Choroid plexus epithelial cell (primary cell): ENCODE measurements at places on chromosomes 5 and 9.

- no peak for DNase-seq
These were observed 5.1 kb upstream of the ELAVL2 start for GRCh38 chr9:23830929-23831730.

GRCh38 chr9:125749287-125749935 lies 2.2 kb downstream of the PBX3 start:
- DNase-seq: no peak

DNA sequence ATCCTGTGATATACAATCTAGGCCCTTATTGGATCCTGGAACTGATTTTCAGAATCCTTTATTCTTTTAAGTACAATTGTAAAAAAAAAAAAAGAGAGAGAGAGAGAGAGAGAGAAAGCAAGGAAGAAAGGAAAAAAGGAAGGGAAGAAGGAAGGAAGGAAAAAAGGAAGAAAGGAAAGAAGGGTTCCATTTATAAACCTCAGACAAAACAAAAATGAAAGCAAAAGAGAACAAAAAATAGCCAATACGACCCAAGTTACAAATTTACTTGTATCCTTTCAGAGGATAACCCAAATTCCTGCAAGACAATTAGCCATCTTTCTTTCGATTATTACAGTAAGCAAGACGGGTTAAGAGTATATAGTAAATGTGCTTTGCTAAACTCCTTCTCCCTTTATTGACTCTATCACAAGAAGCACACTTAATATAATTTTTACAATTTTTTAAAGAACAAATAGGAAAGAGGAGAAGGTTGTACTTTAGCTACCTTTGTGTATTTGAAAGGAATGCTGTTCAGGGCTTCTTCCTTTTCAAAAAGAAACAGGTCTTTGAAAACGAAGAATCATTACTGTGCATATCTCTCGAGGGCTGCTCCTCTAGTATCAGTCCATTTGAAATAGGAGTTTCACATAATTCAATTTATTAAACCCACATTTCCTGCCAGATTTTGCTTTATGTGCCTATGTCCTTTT lies 543.3 kb downstream of the RAB3C start:
- peak; percentile 26 for DNase-seq

GRCh38 chr5:83118471-83118870 lies 41.1 kb downstream of the XRCC4 start:
- no peak for DNase-seq

- DNase-seq: peak; percentile 51
These were observed 84.4 kb downstream of the CNTLN start for GRCh38 chr9:17219261-17219660.

DNA sequence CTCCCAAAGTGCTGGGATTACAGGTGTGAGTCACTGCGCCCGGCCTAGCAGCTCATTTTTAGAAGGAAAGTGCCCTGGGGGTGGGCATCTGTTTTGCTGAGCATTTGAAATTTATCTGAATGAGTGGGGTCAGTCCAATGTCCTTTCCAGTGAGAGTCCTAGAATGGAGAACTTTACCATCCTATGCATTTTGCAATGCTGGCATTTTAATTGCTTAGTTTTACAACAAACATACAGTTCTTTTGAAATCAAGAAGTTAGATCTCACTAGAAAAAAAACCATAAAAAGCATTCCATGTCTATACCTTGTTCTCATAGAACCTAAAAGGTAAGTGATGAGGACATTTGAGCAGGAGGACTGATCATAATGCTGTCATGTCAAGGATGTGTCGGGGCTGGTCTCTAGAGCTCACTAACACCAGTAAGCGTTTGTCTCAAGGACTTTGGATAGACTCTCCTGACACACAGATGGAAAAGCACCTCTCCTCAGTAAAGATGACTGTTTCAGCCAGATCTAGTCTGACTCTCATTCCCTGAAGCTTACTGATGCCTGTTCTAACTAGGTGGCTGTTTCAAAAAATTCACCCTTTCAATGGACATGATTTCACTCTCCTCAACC lies 83.9 kb downstream of the DCP2 start:
- no peak for DNase-seq

GRCh38 chr9:125603478-125604021 lies 103.5 kb downstream of the MAPKAP1 start:
- no peak for DNase-seq

- DNase-seq: no peak
These were observed 148.0 kb downstream of the BRINP1 start for GRCh38 chr9:119221276-119221675.

- no peak for DNase-seq
These were observed 208.9 kb downstream of the PBX3 start for GRCh38 chr9:125956102-125956501.

GRCh38 chr5:145345511-145346287 lies 489.4 kb downstream of the PRELID2 start:
- peak; percentile 68 for DNase-seq

DNA sequence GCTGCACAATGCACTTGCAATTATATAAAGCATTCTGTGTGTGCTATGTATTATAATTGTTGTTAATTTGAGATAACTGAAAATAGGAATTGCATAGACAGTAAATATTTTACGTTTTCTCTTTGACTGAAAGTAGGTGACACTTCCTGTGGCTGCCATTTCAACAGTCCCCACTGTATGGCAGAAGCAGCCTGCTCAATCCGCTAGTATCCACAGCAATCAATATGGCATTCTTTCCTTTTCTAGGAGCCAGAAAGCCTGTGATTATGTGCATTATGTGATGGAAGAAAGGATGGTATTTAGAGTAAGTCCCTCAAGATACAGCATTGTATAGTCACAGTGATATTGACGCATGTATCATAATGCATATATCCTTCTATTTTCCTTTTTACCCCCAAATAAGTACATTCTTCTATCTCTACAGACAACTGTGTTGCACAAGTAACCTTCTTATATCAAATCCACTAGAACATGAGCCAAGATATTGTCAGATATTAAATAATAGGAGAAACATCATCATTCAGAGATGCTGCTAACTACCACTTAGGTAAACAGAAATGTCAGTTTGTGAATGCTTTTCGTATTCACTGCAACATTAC lies 59.7 kb downstream of the CARTPT start:
- peak; percentile 32 for DNase-seq

DNA sequence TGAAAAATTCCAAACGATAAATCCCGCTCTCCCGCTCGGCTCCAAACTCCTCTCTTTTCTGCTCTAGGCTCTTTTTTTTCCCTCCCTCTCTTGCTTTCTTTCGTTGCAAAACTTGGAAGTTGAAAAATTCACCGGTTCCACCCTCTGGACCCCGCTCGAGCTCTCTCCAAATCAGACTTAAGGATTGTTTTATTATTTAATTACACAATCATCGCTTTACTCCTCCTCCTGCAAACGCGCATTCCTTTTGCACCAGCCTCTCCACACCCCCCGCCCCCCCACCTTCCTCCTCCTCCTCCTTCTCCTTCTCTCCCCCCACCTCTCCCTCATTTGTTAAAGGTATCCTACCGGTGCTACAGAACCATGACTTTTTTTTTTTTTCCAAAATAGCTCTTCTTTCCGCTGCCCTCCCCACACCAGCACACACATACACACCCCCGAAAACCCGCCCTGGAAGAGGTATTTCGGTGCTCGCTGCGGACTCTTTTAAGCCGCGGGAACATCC lies 535 bp upstream of the NFIB start:
- DNase-seq: peak; percentile 96

- DNase-seq: no peak
These were observed 232.3 kb downstream of the FANCC start for GRCh38 chr9:95085036-95085770.

- DNase-seq: no peak
These were observed 175.0 kb downstream of the SSBP2 start for GRCh38 chr5:81575924-81576323.

DNA sequence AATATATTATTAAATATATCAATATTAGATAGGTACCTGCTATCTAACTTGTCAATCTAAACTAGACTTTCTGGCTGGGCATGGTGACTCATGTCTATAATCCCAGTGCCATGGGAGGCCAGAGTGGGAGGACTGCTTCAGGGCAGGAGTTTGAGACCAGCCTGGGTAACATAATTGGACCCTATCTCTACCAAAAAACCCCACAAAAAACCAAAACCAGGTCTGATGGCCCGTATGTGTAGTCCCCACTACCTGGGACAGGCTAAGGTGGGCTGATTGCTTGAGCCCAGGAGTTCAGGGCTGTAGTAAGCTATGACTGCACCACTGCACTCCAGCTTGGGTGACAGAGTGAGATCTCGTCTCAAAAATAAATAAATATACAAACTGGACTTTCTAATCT lies 55.0 kb downstream of the PJA2 start:
- no peak for DNase-seq

- no peak for DNase-seq
These were observed 114.2 kb downstream of the IRX1 start for GRCh38 chr5:3709717-3710348.

DNA sequence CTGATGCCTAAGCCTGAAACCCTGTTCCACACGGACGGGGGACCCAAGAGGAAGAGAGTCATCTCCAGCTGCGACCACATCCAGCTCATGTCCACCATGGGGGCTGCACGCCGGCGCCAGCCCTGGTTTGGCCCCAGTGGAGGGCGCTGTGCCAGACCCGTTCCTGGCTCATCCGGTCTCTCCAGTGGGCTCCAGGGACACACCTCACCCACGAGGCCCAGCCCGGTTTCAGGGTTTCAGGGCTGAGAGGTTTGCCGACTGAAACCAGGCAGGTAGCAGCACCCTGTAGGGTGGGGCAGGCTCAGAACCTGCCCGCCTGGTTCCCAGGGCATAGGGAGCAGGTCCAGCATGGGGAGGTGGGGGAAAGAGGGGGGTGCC lies 71.4 kb upstream of the STXBP1 start:
- DNase-seq: no peak

GRCh38 chr9:13963005-13963653 lies 350.8 kb downstream of the NFIB start:
- DNase-seq: no peak

DNA sequence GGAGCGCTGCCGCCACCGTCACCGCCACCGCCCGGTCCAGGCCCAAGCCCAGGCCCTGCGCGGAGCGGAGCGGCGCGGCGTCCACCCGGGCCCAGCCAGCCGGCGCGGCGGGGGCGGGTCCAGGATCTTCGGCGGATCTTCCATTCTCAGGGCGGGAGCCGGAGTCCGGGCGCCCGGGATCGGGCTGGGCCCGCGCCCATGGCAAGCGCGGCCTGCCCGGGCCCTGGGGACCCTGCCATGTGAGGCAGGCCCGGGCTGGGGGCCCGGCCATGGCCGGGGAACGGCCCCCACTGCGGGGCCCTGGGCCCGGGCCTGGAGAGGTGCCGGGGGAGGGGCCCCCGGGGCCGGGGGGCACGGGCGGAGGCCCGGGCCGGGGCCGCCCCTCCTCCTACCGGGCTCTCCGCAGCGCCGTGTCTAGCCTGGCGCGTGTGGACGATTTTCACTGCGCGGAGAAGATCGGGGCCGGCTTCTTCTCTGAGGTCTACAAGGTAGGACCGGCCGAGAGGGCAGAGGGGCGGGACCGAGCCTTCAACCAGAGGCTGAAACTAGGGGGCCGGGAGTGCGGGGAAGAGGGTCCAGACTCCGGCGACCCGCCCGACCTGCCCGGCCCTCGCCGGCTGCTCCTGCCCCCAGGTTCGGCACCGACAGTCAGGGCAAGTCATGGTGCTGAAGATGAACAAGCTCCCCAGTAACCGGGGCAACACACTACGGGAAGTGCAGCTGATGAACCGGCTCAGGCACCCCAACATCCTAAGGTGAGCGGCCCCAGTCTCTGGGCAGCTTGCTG lies 482 bp downstream of the TESK1 start:
- DNase-seq: peak; percentile 9

DNA sequence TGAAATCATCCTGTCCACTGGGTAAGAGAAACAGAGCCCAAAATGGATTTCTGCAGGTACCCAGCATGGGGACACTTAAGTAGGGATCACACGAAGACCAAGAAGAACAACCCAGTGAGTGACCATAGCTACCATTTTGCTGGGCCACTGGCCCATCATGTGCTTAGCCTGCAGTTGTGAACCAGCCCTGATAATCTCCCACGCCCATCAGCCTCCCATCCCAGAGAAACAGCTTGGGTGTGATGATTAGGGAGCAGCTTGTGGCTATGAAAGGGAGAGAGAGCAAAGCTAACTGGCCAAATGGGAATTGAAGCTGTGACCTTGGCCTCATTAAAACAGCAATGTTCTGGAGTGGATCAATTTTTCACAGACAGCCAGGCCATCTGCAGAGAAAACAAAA lies 138.5 kb downstream of the SLC24A2 start:
- no peak for DNase-seq

GRCh38 chr9:81717747-81718077 lies 28.4 kb upstream of the TLE1 start:
- no peak for DNase-seq
